NCI-H524 (cell line): ENCODE measurements at places on chromosomes 12 and 14.

DNA sequence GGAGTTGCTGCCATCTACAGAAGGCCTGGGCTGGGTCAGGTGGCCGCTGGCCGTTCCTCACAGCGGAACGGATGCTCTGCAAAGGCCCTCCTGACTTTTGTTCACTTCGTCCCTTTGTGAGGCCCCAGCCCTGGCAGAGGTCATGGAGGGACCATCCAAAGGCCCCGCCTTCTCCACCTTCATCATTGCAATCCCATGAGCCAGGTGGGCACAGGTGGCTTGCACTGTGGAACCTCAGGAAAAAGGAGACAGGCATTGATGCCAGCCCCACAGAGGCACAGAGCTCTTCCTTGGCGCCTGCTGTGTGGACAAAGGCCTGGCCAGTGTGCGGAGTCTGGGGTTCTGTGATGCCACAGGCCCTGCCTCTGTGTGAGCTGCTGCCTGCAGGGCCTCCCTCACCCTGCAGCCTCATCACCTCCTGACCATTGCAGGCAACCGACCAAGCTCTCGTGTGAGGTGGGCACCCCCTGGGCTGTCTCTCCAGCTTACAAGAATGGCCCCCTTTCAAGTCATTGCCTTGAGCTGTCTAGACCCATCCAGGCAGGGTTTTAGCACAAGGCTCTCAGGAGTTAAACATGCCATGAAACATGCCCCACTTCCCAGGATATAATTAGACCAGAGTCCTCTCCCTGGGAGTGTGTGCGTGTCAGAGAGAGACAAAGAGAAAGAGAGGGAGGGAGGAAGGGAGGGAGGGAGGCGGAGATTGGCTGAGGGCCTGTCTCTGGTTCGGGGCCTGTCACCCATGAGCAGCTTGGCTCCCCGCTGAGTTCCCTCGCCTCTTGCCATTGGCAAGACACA, 19.3 kb downstream of the NFKBIA start:
- DNase-seq = peak; percentile 83

- no peak for DNase-seq
Measured at GRCh38 chr12:5034603-5035002, 9.1 kb upstream of the KCNA5 start.

GRCh38 chr14:53010193-53011040, 59.6 kb upstream of the FERMT2 start:
- no peak for DNase-seq

GRCh38 chr14:96057738-96058137, 18.6 kb downstream of the C14orf132 start:
- no peak for DNase-seq

DNA sequence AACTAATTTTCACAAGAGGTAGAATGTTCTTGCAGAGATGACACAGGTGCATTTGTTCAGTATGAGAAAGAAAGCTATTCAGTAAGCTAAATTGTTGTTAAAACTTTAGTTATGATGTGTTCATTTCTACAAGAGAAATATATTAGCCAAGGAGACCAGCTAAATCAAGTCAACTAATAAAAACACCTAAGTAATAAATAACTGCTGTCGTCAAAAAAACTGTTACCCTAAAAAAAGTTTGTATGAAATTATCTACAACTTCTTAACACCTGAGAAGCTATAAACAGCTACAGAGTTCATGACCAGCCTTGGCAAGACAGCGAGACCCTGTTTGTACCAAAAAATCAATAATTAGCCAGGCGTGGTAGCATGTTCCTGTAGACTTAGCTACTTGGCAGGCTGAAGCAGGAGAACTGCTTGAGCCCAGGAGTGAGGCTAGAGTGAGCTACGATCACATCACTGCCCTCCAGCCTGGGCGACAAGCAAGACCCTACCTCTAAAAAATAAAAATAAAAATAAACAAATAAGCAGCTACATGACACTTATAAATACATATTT, 67.6 kb upstream of the AP4S1 start:
- DNase-seq = no peak

DNA sequence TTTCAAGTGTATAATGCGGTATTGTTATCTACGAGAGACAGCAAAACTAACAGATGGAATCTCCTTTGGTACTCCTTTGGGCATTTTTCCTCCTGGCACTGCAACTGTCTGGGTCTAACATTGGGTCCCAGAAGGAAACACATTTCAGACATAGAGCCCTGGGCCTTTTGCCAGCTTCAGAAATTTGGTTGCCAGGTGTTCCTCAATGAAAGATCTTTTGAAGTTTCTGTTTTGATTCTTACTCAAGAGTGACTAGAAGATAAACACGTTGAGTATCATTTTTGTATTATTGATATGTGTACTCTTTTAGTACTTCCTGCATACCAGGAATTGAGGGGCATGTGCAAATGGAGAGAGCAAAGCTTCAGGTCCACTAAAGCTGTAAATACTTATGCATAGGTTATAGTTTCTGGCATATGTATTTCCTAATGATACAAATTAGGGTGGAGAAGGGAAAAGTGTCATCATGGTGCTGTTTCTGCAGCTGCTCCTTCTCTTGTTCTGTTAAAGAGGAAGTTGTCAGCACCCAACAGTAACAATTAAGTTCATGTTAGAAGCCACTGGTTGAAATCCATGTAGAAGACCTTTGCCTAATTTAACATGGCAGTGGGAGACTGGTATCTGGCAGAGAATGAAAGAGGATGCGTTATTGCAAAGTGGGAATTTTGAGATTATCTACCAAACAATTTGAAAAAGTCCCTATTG, 53.5 kb downstream of the SLC38A6 start:
- DNase-seq = peak; percentile 97

DNA sequence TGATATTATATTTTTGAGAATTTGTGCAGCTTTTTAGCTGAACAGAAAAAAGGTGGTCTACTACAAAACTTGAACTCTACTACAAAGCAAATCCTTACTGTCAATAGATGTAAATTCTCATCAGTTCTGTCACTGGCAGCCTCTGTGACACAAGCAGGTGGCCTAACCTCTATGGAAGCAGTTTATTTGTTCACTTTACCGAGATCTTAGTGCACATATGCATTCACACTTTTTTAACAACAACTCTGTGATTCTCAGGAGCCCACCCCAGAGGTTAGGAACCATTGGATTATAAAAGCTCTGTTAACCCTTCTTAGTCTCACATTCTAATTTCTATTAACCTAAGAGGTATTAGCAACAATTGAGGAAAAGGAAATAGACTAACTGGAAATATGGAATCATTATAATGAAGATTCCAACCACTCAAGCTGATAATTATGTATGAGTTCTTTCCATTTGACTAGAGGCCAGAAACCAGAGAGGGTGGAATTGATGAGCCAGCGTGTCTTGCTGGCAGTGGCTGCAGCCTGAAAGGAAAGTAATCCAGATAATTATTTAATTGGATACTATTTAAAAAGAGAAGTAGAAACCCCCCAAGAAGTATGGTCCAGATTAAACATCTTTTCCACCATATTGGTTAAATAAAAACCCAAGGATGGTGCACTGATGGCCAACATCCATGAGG, 451.1 kb downstream of the TMEM117 start:
- DNase-seq = no peak

DNA sequence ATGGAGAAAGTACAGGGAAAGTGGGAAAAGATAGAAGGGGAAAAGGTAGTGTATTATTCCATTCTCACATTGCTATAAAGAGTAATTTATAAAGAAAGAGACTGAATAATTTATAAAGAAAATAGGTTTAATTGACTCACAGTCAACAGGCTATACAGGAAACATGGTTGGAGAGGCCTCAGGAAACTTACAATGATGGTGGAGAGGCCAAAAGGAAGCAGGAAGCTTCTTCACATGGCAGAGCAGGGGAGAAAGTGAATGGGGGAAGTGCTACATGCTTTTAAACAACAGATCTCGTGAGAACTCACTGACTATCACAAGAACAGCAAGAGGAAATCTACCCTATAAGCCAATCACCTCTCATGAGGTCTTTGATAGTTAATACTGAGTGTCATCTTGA, 725.0 kb upstream of the FLRT2 start:
- no peak for DNase-seq

DNA sequence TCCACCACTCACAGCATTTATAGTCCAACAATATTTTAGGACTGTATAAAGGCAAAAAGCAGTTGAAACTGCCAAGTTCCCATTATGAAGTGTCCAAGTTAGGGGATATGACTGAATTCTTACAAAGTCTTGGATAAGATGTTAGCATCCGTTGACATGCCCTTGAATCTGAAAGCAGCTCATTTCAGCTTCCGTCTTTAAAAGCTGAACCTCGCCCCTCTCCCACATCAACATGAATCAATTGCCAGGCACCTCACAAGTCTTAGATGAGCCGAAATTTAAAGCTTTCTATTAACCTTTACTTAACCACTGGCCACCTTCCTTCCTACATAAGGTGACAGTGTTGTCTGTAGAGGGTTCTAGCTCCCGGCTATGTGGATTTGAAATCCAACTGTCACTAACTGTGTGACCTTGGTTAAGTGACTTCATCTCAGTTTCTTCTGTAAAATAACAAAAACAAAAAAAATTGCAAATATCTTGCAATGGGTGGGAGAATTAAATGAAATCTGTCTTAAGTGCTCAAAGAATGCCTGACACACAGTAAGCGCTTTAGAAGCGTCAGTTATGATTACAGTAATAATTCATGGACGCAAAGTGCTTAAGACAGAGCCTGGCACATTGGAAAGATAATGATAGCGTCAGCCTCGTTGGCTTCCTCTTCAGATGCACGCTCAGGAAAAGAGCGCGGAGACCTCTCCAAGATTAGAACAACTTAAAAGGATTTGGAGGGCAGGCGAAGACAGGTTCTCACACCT, 1.2 kb downstream of the PPP1CC start:
- DNase-seq = peak; percentile 28

DNA sequence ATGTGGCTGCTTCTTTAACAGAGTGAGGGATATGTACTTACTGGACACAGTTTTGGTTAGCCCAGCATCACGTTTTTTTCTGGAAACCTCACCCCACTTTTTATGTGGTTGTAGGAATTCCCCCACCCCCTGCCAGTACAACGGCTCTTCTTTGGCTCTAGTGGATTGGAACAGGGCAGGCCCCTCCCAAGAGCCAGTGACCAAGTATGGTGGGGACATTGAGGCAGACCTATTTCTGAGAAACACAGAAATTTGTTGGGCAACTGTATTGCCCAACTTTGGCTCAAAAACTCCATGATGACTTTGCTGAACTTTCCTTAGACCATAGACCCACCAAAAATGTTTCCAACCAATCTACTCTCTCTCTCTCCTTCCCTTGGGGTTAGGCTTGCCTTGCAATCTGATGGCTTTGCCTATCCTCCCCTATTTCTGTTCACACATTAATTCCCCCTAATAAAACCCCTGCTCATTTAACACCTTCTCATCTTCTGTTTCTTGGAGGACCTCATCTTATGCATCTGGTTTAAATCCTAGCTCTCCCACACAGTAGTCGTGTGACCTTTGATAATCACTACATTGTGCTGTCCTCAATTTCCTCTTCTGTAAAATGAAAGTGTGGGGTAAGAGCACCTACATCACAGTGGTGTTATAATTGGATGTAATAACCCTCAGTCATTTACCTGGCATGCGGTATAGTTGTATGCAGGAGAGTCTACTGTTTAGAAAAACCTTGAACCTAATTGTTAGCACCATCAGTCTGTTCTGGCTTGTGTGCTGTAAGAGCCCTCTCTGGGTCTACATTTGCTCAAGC, 71.7 kb downstream of the IGF1 start:
- no peak for DNase-seq

GRCh38 chr14:105472486-105472991, 2.1 kb upstream of the CRIP2 start:
- DNase-seq = no peak

DNA sequence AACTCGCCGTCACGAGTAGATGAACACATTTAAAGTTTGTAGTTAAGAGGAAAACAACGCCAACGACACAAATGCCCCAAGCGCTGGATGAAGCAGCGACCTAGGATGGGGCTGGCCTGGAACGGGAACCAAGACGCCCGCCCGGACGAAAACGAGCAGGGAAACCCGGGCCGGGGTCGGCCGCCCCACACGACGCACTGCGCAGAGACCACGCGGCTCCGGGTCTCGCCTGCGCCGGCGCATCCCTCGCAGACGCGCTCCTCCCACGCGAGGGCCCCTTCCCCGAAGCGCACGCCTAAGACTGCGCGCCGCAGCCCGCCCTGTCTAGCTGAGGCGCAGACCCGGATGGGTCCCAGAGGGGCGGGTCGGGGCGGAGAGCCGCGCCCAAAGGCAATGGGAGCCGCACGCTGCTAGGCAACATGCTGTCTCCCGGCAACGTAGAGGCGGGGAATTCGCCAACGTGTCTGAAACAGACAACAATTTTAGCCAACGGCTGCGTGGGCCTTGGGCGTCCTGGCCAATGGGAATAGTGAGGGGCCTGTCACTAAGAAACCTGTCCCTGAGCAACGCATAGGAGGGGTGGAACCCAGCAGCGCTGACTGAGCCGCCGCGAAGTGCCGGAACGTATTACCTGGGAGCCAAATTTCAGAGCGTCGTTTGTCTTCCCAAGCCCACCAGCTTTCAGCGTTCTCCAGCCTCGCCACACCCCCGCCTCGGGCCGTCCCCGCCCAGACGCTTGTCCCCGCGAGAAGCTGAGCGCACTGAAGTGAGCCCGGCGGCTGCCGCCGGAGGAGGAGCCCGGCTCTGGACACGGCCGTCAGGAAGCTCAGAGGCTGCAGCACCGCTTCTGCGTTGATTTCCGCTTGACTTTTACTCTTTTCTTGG, 21.0 kb upstream of the CHFR start:
- DNase-seq = peak; percentile 98

GRCh38 chr14:58717813-58718212, 80.1 kb downstream of the DACT1 start:
- DNase-seq = no peak

DNA sequence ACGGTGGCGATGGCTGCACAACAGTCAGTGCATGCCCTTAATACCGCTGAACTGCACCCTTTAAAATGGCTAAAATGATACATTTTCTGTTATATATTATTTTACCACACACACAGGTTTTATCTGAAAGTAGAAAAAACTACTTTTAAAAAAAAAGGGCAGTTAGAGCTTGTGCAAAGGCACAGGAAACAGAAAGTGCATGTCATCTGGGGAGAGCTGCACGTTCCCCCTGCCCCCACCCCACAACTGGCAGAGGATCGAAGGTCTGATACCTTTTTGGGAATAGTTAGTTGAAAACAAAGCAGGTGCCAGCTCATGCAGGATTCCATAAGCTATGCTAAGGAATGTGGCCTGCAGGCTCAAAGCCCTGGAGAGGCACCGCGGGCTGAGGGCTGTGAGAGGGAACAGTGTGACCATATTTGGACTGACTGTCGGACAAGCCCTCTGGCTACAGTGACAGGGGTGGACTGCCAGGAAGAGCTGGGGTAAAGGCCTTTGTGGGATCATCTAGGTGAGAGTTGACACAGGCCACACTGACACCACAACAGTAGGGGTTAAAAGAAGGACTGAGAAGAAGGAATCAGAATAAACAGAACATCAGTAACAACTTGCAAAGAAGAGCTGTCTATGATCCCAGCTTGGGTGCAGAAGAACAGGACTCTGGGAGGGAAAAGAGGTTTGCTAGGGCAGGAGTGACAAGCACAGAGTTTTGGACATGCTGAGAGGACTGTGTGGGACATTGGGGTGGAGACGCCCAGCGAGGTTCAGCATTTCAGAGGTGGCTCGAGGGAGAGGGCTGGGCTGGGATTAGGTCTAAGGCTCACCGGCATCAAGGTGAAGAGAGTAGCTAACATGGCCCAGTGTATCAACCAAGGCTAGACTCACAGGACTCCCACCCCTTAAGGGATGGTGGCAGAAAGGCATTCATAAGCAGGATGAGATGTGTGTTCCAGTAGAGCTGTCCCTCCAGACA, 54.6 kb downstream of the ACTN1 start:
- no peak for DNase-seq
